RWPE1 (cell line): ENCODE measurements at places on chromosomes 2 and 18.

- DNase-seq: no peak
Observed at GRCh38 chr2:239522002-239522739, 121.4 kb upstream of the HDAC4 start.

DNA sequence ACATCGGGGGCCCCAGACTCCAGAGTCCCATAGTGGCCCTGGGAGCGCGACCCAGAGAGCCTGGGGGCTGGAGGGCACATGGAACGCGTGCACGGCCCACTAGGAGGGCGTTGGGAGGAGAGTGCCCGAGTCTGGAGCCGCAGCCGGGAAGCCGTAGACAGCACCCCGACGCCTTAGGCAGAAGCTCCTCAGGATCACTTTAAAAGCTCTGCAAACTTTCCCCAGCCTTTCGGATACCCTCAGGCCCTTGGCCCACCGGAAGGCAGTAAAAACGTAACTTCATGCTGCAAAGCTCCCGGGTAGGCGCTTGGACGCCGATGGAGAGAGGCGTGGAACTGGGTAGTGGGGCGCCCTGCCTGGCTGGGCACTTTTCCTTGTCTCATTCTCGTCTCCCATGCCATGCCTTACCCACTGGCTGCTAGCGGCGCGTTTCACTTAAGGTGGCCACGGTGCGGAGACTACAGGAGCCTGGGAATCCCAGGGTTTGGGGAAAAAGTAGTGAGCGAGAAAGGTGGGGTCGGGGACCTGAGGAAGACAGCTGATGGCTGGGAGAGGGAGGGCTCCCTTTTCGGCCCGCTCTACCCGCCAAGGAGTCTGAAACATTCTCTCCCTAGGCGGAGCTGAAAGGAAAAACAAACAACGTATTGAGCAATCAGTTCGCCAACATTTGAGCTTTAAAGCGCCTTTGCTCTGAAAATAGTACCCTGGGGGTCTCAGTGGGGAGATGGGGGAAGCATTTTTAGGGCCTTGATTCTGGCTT lies 141.8 kb downstream of the MEIS1 start:
- peak; percentile 27 for DNase-seq

DNA sequence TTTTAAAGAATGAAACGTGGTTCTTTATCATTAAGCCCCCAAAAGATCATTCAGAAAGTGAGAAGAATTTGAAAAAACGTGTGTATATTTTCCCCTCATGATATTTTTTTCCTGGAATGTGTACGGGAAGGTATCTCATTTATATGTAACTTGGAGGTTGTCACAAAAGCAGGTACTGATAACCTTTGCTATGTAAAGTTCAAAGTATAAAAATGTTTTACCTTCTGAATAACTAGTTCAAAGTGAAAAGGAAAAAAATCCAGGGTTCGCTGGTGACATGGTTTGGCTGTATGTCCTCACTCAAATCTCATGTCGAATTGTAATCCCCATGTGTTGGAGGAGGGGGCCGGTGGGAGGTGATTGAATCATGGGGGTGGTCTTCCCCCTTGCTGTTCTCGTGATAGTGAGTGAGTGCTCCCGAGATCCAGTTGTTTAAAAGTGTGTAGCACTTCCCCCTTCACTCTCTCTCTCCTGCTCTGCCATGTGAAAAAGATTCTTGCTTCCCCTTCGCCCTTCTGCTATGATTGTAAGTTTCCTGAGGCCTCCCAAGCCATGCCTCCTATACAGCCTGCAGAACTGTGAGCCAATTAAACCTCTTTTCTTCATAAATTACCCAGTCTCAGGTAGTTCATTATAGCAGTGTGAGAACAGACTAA lies 144.2 kb downstream of the DCDC2C start:
- DNase-seq: no peak

DNA sequence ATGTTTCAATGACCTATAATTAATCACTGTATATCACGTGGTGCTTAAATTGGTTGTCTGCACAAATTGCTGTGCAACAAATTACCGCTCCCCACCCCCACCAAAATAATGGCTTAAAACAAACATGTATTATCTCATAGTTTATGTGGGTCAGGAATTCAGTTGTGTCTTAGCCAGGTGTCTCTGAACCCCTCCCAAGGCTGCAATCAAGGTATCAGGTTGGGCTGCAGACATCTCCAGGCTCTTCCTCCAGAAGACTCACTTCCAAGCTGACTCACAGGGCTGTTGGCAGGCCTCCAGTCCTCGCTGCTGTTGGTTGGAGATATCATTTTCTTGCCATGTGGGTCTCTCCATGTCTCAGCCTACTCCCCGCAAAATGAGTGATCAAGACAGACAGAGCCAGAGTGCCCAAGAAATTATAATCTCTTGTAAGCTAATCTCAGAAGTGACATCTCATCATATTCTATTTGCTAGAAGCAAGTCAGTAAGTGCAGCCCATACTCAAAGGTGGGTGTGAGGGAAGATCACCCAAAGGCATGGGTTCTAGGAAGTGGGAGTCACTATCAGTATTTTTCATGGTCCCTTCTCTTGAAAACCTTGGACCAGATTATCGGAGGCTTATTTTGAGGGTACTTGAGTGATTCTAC lies 38.4 kb downstream of the SPC25 start:
- peak; percentile 53 for DNase-seq

DNA sequence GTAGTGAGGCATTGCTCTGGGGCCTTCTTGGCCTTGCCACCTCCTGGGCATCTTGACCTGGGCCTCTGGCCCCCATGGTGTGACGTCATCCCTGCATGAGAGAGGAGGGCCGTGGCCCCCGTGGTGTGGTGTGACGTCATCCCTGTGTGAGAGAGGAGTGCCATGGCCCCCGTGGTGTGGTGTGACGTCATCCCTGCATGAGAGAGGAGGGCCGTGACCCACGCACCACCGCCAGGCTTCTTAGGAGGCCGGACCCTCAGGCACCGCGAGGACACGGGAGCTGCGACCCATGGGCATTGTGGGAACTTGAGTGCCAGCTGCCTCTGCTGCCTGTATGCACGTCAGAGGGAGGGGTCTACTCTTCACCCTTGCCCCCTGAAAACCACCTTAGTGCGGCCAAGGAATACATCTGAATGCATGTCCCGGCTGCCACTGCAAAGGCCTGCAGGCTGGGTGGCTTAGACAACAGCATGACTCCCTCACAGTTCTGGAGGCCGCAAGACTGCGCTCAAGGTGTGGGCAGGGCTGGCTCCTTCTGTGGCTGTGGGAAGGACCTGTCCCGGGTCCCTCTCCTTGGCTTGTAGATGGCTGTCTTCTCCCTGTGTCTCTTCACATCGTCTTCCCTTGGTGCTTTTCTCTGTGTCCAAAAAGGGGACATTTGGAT lies 20.8 kb upstream of the OTOS start:
- no peak for DNase-seq

DNA sequence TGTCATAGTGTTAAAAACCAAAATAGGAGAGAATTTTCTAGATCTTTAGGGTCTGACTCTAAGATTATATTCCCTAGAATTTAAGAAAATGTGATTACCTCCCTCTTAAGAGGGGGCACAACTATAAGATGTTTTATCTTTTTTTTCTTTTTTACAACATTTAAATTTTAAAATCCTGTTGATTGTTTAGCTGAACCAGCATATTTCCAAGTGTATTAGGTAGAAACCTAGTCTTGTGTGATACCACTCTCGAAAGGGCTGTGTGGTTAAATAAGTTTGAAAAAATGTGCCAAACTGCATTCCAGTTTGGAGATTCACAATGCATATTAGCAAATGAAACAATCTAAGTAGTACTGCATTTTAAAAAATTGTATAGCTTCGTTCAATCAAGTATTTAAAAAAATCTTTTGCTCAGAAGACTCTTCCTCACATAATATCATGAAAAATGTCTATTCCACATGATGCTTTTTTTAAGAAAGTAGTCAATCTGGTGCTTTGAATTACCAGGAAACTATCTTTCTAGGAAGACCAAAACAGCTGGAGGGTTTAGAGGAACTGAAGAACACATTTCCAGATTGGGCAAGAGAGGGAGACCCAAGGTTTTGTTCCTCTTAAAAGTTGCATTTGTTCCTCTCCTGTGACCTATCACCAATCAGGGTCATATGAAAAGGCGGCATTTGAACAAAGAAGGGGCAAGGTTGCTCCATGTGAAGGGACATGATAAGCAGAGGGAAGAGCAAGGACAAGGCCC lies 98.8 kb downstream of the DPP4 start:
- DNase-seq: no peak

- DNase-seq: no peak
Observed at GRCh38 chr2:96261328-96262003, 4.3 kb downstream of the TMEM127 start.

DNA sequence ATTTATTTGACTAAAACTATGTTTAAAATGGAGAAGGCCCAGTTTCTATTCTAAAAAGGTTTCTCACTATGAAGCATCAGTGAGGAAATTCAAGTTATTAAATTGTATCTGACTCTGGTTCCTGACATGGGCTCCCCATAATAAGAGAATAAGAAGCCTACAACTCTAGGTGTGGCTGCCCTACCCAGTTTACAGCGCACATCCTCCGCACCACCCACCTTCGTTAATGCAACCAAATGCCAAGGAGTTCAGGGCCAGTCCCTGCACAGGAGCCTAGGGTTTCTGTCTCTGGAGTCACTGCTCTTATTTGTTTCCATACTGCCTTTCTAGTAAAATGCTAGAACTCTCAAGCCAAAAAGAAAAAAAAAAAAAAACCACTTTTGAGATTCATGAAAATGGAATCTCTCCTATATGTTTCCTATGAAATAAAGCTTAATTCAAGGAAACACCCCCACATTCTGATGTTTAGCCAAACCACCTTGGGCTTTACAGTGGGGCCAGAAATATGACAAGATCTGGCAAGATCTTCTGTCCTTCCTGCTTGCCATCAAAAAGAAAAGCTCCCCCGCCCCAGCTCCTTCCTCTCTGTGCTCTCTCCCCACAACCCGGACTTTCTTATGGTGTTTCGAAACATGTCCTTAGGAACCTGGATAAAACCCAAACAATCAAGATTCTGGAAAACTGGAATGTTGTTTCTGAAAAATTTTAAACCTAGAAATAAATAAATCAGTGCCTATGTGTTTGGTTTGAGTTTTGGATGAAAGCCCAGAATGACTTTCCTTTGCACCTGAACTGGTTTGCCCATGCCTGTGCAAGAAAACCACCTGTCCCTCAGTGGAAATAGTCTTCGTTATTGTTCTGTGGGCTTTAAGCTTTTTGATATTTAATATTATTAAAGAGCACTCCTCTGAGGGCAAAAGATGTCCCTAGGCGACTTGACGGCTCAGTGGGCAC lies 136.7 kb downstream of the SP3 start:
- no peak for DNase-seq

DNA sequence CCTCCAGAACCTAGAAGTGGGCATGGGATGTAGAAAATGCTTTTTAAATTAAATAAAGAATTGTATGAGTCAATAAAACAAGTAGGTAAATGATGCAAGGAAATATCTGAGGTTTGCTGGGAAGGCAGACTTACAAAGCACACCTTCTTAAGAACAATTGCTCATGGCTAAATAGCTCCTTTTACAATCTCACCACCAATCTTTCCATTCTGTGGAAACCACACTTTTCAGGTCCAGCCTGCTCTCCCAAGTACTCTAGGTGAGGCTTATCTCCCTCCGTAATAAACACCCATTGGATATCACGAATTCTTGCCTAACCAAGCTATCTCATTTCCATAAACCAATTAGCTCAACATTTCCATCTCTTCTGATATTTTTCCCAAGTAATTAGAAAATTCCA lies 91.5 kb upstream of the SLC8A1 start:
- no peak for DNase-seq

GRCh38 chr18:52577795-52578194 lies 237.8 kb downstream of the DCC start:
- DNase-seq: no peak

DNA sequence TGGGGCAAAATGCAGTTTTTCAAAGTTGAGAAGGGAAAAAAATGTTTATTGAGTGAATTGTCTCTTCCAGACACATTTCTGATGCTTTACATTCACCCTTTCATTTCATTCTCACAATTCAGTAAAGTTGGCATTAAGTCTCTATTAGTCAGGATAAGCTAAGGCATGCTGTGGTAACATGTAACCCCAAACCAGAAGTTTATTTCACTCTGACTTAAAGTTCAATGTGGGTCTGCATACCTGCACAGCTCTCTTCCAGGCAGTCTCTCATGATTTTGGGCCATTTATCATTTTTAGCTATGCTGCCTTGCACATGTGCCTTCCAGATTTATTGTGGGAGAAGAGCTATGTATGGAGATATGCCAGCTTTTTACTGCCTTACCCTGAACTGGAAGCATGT lies 48.0 kb downstream of the DDX18 start:
- no peak for DNase-seq

- peak; percentile 88 for DNase-seq
Observed at GRCh38 chr2:9112079-9112721, 94.4 kb upstream of the ASAP2 start.

GRCh38 chr2:109458512-109458911 lies 155.3 kb downstream of the SEPTIN10 start:
- no peak for DNase-seq

- DNase-seq: no peak
Observed at GRCh38 chr2:239720361-239721360, 304.5 kb downstream of the NDUFA10 start.

- no peak for DNase-seq
Observed at GRCh38 chr18:58213440-58213839, 169.4 kb downstream of the NEDD4L start.

DNA sequence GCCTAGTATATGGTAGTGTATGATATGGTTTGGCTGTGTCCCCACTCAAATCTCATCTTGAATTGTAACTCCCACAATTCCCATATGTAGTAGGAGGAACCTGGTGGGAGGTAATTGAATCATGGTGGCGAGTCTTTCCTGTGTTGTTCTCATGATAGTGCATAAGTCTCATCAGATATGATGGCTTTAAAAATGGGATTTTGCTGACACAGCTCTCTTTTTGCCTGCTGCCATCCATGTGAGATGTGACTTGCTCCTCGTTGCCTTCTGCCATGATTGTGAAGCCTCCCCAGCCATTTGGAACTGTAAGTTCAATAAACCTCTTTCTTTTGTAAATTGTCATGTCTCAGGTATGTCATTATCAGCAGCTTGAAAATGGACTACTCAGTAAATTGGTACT lies 9.5 kb upstream of the SCN1A start:
- DNase-seq: no peak

- no peak for DNase-seq
Observed at GRCh38 chr2:172439509-172439860, 12.1 kb downstream of the ITGA6 start.

DNA sequence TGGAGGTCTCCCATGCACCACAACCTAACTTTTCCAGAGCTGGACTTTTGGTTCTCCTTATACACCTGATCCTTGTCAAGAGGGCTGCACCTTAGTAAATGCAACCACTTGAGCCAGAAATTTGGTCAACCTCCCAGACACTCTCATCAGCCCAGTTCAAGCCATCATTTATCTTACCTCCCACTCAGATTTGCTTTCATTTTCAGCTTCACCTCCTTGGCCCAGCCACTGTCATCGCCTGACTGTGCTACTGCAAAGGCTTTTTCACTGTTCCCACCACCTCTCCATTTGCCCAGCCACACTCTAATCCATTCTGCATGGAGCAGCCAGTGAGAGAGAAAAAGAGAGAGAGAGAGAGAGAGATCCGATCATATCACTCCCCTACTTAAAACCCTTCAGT lies 112.4 kb upstream of the DDX18 start:
- no peak for DNase-seq

- no peak for DNase-seq
Observed at GRCh38 chr2:6924101-6924923, 7.1 kb downstream of the RNF144A start.
